ENCODE measurements at places on chromosomes 4 and X. TPM values are rescaled to one million over a fixed set of nuclear protein-coding genes. Genes with fewer than 3 reads are reported as not detected.

DNA sequence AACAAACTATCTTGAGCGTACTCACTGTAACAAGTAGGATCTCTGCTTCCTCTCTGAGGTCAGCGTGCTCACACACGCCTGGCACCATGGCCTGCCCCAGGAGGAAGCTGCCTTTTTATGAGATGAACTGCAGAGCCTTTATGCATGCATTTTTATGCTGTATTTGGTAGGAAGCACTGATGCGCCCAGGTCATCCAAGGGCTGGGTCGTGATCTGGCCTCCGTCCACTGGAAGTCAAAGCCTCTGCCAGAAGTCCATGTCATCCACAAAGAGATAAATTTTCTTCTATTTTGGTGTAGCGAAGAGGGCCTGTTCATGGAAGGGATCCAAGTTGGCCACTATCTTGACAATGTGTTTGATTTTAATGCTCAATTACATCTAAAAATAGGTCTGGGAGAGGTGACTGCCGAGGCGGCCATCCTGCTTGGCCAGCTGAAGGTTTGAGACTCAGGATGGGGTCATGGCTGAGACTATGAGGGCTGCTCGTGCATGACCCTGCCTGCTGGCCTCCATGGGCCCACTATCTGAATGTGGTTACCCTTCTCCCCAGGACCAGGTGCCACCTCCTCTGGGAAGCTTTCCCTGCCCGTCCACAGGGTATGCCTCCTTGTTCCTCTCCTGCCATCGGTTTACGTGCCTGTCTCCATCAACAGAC is 50.3 kb downstream of the HTRA3 start:
- DNase-seq: peak; percentile 81

- no peak for DNase-seq
Observed at GRCh38 chrX:154074199-154074598, 23.3 kb downstream of the MECP2 start.

DNA sequence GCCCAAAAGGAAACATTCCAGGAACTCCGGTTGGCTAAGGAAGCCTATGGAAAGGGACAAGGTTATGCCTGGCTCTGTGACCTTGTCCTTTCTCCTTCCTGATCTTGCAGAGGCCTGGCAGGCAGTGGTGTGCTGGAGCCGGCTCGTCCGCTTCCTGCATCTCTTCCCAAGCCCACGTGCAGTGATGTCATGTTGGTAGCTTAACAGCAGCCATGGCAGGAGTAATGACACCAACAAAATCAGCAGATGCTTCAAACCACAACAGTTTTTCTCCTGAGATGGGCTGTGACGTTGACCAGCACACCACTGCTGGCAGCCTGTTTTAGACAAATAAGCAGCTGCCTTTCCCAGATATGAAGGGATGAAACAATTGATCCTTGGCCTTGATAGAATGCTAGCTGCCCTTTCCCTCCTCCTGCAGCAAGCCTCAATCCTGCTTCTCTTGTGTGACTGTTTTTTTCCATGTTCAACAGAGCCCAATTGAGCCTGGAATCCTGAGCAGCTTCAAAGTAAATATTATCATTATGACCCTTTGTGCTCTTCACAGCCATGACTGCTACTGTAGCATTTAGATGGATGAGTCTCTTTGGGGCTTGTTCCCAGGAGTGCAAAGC is 23.4 kb downstream of the SEPTIN6 start:
- no peak for DNase-seq

DNA sequence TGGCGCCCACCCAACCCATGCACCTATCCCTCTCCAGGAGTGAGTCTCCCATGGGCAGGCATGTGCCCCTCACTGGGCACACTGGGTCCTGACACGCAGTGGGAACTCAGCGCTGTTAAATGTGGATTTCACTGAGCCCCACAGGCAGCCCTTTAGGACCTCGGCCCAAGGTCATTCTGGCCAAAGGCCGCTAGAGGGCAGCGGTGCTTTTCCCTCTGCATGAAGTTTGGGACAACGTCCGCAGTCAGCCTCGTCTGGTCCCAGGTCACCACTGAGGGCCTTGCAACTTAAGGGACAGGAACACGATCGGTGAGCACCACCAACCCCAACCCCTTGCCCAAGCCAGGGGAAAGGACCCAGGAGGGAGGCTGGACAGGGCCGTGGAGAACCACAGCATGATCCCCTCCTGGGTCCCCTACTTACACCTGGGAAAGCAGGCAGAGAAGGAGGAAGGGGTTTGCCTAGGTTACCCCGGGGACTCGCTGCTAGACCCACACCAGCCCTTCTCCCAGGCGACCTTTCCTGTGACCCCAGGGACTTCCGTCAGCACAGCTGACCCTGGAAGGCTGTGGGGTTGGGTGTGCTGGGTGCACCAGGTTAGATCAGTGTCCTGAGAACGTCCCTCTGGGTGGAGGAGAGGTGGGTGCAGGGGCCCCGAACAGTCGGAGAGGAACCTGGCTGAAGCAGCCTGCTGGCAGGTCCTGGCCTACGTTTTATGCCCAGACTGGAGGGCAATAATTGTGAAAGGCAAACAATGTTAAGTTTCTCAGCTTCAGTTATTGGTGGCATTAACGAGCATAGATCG is 24.0 kb downstream of the CYTL1 start:
- peak; percentile 92 for DNase-seq

GRCh38 chr4:53557669-53558064 is 33.6 kb downstream of the LNX1 start:
- no peak for DNase-seq

DNA sequence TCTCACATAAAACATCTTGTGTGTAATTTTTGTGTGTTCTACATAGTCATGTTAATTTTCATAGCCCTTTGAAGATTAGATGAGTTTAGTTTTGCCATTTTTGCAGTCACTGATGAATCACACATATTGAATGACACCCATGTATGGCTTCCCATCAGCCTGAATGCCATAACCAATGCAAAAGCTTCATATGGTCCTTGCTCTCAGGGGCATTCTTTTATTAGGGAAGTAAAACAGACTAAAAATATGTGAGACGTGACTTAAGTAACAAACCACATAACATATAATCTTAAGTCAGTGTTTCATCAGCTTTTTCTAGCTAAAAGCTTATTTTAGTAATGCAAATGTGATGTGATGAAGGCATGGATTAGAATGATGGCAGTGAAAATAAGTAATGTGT is 8.2 kb downstream of the SLC25A4 start:
- DNase-seq: no peak

GRCh38 chr4:14726877-14727361 is 275.4 kb upstream of the CPEB2 start:
- no peak for DNase-seq

DNA sequence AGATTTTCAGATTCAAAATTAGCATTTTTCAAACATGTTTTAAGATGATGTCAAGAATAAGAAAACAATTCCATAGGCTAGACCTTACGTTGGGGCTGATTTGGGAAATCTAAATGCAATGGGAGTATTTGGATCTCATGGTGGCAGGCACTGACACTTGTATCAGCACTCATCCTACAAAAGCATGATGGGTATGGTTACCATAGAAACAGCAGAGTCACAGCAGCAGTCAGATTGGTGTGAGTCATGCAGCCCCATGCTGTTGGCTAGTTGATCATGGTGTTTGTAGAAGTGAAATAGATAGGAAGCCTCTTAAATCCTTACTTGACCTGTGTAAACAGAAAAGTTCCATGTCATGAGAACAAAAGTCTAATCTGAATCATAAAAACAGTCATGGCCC is 1637.3 kb upstream of the PABPC4L start:
- DNase-seq: no peak

The IL2 gene
- total RNA-seq: not detected

The NPFFR2 gene
- not detected for total RNA-seq

The SETD7 gene
- total RNA-seq: 81.0 TPM

The FAM241A gene
- total RNA-seq: 23.2 TPM

The PPBP gene
- total RNA-seq: 1.3 TPM

The INTS12 gene
- total RNA-seq: 15.9 TPM

The RRH gene
- not detected for total RNA-seq

Measured in mesenteric fat pad (tissue), 1 donor.